ENCODE measurements at places on chromosomes 13 and 19. TPM values are rescaled to one million over a fixed set of nuclear protein-coding genes. Genes with fewer than 3 reads are reported as not detected.

Gene ATF5
- 3.3 TPM for total RNA-seq

Gene KRTDAP
- not detected for total RNA-seq

Gene CERS1
- 0.90 TPM for total RNA-seq

Gene METTL21C
- not detected for total RNA-seq

Gene EID2B
- total RNA-seq: 4.2 TPM

Gene RXFP2
- not detected for total RNA-seq

Gene SLC46A3
- 0.54 TPM for total RNA-seq

Gene KLK2
- total RNA-seq: not detected

Gene CDX2
- not detected for total RNA-seq

Gene FXYD5
- total RNA-seq: 45.8 TPM

Gene PLIN4
- under 0.01 TPM for total RNA-seq

Gene CABP5
- total RNA-seq: not detected

Gene TRAPPC6A
- 3.1 TPM for total RNA-seq

Gene KIR2DL4
- total RNA-seq: not detected

Gene SPRED3
- 0.90 TPM for total RNA-seq

Gene PNMA8B
- total RNA-seq: under 0.01 TPM

Gene LYPD5
- total RNA-seq: under 0.01 TPM

Gene KCNC3
- not detected for total RNA-seq

Measured in IMR-90 (cell line).